ENCODE measurements at places on chromosomes 12 and 14. TPM values are rescaled to one million over a fixed set of nuclear protein-coding genes. Genes with fewer than 3 reads are reported as not detected.

Gene FAM186B
- 0.32 TPM for total RNA-seq

DNA sequence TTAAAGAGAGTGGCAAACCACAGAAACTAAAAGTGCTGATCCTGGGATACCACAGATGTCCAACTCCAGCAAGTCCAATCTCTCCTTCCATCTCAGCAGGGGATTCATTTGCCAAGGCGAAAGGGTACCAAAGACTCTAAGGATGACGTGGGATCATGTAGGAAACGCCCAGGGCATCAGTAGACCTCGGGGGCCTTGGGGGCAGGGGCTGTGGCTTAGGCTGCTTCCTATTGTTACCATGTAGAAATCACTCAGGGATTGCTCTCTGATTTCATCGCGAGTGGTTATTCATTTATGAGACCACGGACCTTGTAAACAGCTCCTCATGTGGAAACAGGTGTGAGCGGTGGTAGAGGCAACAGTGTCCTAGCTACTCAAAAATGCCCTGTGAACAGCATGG lies 149.3 kb upstream of the FKBP4 start:
- DNase-seq = no peak

GRCh38 chr12:6285063-6285477 lies 25.4 kb upstream of the PLEKHG6 start:
- DNase-seq = peak; percentile 51

Gene LAG3
- total RNA-seq = 0.24 TPM

DNA sequence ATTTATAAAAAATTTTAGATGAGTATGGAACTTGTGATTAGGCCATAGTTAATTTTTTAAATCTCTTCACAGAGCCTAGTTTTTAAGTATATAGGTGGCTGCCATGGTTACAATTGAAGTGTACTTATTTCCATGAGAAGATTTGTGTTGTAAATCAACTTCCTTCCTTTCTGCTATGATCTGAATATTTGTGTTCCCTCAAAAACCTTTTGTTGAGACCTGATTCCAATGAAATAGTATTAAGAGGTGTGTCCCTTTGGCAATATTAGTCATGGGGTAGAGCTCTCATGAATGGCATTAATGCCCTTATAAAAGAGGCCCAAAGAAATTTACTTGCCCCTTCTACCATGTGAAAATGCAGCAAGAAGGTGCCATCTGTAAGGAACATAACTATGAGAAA lies 28.8 kb downstream of the ETNK1 start:
- peak; percentile 74 for DNase-seq

Gene MYH6
- total RNA-seq = not detected

Data from foreskin keratinocyte (primary cell).